ENCODE measurements at places on chromosomes 11 and 22. TPM values are rescaled to one million over a fixed set of nuclear protein-coding genes. Genes with fewer than 3 reads are reported as not detected.

The MN1 gene
- total RNA-seq: 0.09 TPM

The RAG2 gene
- total RNA-seq: not detected

- DNase-seq: no peak
These were observed 626 bp downstream of the KRTAP5-7 start for GRCh38 chr11:71527576-71528210.

The OR8G1 gene
- total RNA-seq: not detected

DNA sequence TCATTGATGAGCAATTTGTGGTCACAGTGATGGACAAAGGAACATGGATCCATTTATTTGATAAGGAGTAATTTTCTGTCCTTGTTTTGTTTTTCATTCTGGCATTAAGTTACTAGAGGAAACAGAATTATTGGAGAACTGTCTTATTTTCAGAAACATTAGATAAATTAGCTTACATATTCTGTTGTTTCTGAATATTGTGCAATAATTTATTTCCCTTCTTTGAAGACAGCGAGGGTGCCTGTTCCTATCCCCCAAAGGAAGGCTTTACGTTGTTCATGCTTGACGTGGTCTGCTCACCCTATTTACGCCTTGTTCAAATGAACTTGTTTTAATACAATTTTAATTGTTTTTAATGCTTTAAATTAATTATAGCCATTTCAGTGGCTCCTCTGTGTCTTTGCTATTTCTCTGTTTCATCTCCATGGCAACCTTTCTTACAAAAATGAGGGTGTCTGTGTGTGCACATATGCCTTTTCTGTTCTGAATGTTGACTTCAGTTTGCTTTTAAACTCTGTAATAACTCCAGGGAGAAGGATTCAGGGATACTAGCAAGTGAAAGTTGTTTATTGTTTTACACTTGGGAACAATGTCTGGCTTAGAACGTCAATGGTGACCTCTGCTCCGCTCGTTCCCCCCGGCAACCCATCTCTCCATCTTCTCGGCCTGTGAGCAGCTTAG lies 138.3 kb upstream of the PLET1 start:
- no peak for DNase-seq

GRCh38 chr11:124493016-124493655 lies 47.6 kb upstream of the OR8B8 start:
- DNase-seq: no peak

The DDTL gene
- total RNA-seq: 4.8 TPM

GRCh38 chr22:18119409-18120110 lies 9.0 kb downstream of the TUBA8 start:
- no peak for DNase-seq

The THAP7 gene
- 25.8 TPM for total RNA-seq

The PRR33 gene
- total RNA-seq: 0.05 TPM

The CHRNA10 gene
- total RNA-seq: 2.2 TPM

- DNase-seq: no peak
These were observed 2.4 kb downstream of the FADS2 start for GRCh38 chr11:61830237-61831105.

DNA sequence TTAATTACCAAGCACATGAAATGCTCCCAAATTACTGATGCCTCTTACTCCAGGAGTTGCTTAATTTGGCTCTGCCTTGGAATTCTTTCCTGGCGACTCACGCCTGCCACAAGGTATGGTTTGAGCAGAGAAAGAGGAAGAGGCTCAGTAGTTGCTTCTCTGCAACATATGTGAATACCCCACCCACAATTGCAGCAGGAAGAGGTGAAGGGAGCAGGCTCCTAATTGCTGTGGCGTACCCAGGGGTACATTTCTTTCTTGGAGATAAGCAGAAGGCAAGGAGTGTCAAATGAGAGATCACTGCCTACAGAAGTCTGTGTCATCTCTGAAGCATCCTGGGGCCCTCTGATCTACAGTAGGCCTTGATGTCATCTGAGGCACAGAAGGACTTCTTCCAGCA lies 10.6 kb upstream of the NNMT start:
- DNase-seq: no peak

- DNase-seq: no peak
These were observed 15.4 kb downstream of the PHLDA2 start for GRCh38 chr11:2913776-2914175.

- DNase-seq: no peak
These were observed 110.2 kb downstream of the UVRAG start for GRCh38 chr11:75924966-75925784.

DNA sequence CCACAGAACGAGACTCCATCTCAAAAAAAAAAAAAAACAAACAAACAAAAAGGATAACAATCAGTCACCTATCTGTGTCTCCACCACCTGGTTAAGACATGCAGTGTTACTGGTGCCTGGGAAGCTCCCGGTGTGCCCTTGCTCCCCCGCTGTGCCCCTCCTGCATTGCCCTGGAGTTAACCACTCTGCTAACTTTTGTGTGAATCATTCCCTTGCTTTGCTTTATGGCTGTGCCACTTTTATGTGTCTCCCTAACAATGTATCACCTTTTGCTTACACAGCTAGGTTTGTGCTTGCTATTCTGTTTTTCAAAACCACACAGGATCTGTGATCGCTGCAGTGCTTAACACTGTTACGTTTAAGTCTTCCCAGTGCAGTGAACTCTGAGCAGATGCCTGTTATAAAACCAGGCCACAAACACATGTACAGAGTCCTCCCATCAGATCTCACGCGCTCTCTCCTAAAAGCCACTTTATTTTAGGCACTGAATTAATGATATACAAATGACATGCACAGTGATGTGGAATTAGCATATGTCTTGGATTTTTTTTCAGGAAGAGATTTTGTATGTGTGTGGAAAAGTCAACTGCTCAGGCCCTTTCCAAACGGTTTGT lies 69.9 kb downstream of the BUD13 start:
- no peak for DNase-seq

DNA sequence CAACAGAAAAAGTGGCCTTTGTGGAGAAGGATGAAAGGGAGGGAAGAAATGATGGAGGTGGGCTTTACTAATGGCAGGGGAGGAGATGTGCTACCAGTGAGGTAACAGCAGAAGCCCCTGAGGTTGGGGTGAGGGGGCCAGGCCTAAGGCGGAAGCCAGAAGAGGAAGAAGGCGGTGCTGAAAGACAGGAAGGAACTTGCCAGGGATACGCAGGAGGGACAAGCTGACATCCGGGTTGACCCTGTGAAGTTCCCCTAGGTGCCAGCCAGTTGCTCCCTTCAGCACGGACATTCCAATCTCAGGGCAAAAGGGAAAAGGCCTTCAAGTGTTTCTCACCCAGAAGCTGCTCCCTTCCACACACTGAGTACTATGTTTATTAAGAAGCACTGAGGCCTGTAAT lies 2.3 kb upstream of the TIRAP start:
- no peak for DNase-seq

DNA sequence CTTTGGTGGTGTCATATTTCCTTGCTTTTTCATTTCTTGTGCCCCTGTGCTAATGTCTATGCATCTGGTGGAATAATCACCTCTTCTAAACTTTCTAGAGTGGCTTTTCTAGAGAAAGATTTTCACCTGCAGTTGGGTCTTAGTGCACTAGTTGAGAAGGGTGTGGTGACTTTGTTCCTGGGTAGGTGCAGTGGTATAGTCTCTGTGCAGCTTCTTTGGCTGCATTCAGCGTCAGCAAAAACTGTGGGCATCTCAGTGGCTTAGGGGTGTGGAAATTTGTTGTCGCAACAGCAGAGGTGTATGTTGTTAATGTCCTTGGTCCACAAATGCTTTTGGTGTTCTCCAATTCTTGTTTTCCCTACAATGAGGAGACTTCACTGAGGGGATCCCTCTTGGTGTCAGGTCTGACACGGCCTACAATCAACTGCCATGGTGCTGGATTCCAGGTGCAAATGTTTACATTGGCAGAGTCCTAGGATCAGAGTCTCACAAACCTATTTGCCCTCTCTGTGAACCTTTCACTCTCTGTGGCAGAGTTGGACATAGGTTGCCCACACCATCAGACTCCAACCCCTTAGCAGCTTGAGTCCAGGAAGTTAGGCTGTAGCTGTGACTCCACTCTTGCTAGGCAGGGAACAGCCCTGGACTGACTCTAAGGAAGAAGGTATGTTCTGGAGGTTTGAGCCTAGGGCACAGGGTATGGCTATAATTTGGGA lies 48.8 kb downstream of the GDPD4 start:
- no peak for DNase-seq

The INPP5J gene
- total RNA-seq: 0.18 TPM

DNA sequence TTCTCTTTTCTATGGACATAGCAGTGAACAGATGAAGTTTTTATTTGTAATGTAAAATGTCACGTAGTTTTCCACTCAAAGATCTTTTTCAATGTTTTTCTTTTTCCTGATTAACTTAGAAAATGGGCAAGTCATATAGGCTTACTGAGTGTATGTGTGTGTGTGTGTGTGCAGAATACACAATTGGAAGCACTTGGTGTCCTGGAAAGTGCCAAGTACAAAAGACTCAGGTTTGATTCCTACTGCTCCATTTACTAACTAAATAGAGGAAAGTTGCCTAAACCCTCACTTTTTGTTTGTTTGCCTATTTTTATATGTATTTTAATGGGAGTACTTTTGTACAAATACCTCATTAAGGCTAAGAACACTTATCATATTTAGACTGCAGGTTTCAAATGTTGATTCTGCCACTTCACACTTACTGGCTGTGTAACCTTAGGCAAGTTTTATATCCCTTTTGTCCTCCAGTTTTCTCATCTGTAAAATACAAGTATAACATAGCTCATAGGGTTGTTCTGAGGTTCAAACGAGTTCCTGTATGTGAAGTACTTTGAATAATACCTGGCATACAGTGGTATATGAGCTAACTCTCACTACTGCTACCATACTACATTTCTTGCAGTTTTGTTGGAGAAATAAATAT lies 90.1 kb downstream of the TYR start:
- DNase-seq: no peak

DNA sequence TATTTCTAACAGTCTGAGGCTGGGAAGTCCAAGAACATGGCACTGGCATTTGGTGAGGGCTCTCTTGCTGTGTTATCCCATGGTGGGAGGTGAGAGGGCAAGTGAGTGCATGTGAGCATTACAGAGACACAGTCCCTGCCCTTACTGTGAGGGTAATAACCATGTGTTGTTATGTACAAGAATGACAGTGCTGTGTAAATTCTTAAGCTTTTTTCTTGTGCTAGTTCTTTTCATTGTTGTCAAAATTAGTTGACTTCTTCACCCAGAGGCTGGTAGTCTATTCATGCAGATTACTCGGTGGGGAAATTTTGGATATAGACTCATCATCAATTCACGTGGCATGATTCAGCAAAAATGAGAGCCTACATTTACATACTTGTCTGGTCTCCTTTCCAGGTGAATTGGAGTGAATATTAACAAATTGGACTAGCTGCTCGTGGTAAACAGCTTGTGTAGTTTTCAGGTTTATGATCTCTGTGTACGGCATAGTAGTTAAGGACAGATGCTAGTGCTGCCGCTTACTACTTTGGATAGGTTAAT lies 49.3 kb downstream of the ATXN10 start:
- no peak for DNase-seq

DNA sequence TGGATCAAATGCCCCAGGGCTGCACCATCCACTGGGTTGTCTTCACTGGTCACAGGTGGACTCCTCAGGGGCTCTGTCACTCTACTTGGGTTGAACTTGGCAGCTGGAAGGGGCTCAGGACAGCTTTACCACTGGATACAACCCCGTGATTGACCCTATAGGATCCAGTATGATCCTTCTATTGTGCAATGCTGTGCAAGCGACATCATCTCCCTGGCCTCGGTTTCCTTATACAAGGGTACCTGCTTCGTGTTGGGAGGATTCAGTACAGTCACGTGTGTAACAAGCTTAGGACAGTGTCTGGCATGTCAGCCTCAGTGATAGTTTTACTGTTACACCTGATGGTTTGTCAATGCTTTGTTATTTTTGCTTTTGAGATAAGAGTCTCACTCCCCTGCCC lies 20.5 kb upstream of the MIEF1 start:
- DNase-seq: no peak

DNA sequence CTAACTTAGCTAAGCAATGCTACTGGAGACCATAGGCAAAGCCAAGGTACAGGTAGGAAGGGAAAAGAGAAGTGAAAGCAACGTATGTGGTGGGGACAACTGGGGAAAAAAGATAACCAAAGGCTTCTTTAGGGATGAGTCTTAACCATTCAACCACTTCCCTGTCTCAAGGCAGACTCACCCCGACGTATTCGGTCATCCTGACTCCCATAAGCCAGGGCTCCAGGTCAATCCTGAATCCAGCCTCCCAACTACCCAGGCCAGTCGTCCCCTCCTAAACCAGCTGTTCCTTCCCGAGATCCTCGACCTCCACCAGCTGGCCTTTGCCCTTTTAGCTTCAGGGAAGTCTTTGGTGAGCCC lies 330 bp downstream of the ACP2 start:
- no peak for DNase-seq

The TH gene
- not detected for total RNA-seq

The ANAPC15 gene
- total RNA-seq: 67.9 TPM

The WDR74 gene
- 112 TPM for total RNA-seq

DNA sequence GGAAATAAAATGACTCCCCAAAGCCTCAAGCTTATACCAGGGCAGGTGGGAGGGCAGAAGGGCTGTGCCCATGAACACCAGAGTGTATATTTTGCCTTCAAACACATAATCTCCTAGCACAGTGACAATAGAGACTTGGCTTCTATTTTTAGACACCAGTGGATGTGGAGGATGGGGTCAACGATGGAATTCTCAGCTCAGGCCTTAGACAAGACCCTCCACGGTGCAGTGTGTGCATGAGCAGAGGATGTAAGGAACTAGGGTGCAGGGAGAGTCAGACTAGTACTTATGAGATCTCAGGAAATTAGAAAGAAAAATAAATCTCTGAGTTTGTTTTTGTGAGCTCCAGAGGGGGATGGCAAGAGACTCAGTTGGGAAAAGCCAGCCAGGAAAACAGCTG lies 113.6 kb upstream of the CADM1 start:
- DNase-seq: no peak

The HOATZ gene
- total RNA-seq: not detected

The HEPHL1 gene
- not detected for total RNA-seq

GRCh38 chr11:122367809-122368231 lies 251.8 kb upstream of the BLID start:
- no peak for DNase-seq

DNA sequence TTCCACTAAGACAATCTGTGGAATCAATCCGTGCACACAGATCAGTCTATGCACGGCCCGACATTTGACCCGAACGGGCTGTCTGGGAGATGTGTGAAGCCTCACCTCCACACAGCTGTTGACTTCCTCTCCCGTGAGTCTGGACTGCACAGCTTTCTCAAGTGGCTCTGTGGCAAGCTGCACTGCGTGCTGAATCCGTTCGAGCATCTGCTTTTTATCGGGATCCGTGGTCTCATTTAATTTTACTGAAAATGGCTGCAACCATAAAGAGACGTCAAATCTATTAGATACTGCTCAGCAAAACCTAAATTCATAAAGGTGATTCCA lies 19.3 kb downstream of the CARS1 start:
- no peak for DNase-seq

- no peak for DNase-seq
These were observed 181.8 kb downstream of the BUD13 start for GRCh38 chr11:116590844-116591570.

All from activated T-helper 2 cell treated with anti-CD3 and anti-CD28 coated beads, Interferon-gamma antibody, Interleukin-2, Interleukin-4, amounts not matched to agents 10 μg/mL and 5 μg/mL and 100 μg/mL, durations not matched to agents 14 hours and 24 hours and 36 hours (primary cell).